Stimulated activated CD8-positive, alpha-beta memory T cell treated with anti-CD3 and anti-CD28 coated beads, Interleukin-4, amount 100 ng/mL, for 4 hours (primary cell): ENCODE measurements at places on chromosomes 11 and 22.

- no peak for DNase-seq
Measured at GRCh38 chr22:42871146-42872050, 14.3 kb upstream of the ARFGAP3 start.

DNA sequence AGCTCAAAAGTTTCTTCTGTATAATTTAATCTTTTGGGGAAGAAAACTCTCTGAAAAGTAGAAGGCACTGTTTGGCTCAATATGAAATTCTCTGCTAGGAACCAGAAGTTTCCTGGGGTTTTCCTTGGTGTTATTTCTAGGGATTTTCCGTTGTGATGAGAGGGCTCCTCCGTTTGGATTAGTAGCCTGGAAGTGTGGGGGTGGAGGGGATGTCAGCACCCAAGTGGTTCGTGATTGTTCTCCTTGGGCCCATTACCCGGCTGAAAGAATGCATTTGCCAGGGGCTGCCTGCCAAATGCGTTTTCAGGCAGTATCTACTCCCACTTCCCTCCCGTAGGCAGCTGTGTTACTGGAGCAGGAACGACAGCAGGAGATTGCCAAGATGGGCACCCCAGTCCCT lies 4.3 kb downstream of the SF3B2 start:
- DNase-seq = no peak

GRCh38 chr22:23715806-23716375 lies 25.1 kb downstream of the RGL4 start:
- no peak for DNase-seq

DNA sequence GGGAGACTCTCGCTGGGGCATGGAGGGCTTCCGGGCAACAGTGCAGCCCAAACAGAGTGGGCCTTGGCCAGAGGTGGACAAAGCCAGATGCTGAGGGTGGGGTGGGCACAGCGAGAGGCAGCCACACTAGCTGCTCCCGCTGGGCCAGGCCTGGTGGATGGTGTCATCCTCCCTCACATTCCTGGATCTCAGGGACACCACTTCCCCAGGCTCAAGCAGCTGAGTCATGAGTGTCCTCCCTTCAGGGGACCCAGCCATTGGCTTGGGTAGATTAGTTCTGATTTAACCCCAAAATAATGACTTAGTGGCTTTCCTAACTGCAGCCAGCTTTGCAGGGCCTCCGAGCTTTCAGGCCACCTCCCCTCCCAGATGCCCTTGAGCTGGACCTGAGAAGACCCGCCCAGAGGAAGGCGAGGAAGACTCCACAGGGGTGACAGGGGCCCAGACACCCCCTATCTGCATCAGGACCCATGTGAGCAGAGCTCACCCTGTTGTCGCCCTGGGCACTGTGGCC lies 25.9 kb upstream of the WNT7B start:
- DNase-seq = no peak

GRCh38 chr11:2267851-2268728 lies 2.3 kb downstream of the ASCL2 start:
- DNase-seq = no peak

GRCh38 chr11:57668434-57668782 lies 494 bp downstream of the ZDHHC5 start:
- peak; percentile 13 for DNase-seq

DNA sequence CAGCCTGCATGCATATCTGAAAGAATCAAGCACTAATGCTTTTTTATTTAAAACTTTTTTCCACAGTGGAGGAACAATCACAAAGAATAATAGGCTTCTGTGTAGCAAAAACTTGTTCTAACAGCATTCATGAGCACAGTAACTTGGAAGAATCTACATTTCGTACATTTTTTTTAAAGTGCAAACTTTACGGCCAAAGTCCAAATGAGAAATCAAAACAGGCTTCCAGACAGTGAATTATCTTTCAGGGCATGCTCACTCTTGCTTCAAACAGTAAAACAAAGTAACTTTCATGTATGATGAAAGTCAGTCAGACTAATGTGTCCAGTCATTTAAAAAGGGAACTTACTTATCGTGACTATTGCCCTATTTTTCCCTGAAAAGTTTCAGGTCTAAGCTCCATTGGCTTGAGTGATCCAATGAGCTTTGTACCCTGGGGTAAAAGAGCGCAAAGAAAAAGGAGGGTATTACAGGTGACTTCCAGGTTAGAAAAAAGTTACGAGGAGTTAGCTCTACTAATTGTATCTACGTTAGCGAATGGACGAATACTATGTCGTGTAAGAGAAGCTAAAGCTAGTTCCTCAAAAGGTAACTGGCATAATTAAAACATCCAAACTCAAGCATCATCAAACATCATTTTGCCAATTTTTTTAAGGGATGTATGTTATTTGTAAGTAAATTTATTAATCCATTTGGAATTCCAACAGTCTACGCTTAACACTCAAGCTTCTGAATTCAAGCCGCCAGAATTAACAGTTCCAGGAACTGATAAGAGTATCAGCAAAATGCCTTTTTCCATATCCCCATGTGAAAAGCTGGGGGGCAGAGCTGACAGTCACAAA lies 1.7 kb downstream of the PICALM start:
- DNase-seq = no peak

DNA sequence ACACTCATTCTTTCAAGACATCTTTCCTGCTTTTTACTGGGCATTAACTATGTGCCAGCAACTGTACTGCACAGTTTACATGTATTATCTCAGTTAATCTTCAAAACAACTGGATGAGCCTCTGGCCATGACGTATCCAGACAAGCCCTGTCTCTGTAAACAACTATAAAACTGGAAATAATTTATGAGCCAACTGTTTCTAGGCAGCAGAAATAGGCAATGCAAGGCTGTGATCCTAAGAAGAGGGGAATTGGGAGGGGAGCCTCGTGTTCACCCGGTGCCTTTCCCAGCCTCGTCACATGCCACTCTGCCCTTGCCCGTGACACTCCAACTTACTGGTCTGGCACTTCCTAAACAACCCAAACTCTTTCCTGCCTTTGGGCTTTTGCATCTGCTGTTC lies 82.8 kb downstream of the FBXO7 start:
- no peak for DNase-seq
